Camera-type eye (tissue), 1 donor: ENCODE measurements at places on chromosomes 7 and 10. TPM values are rescaled to one million over a fixed set of nuclear protein-coding genes. Genes with fewer than 3 reads are reported as not detected.

Gene FHIP2A
- 40.8 TPM for total RNA-seq

Gene CELF2
- total RNA-seq: 84.2 TPM

Gene RELN
- total RNA-seq: 144 TPM

Gene EPHA1
- total RNA-seq: 2.1 TPM

Gene OPALIN
- total RNA-seq: not detected

Gene PRKG1
- 52.7 TPM for total RNA-seq

Gene ACADSB
- total RNA-seq: 28.0 TPM

Gene C10orf105
- 0.11 TPM for total RNA-seq
